ENCODE measurements at places on chromosomes 3 and 15.

- no peak for DNase-seq
These were observed 41.8 kb upstream of the PRSS50 start for GRCh38 chr3:46759239-46760167.

- no peak for DNase-seq
These were observed 175.9 kb downstream of the THRB start for GRCh38 chr3:24318677-24319287.

DNA sequence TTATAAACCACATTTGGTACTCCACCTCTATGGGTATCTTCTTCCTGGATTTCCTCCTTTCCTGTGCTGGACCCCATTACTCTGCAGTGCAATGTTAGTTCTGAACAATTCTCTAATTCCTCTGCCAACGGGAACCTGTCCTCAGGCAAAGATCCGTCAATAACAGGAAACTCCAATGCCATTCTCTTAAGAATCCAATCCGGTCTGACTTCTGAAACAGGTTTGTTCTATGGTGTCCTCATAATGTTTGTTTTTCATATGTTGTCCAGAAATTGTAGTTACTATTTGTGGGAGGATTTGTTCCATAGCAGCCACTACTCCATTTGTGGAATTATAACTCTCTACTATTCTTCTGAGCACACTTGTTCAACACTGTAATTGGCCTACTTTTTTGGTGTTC, 112.7 kb downstream of the TBL1XR1 start:
- DNase-seq: no peak

- no peak for DNase-seq
These were observed 14.2 kb upstream of the SLC6A6 start for GRCh38 chr3:14388201-14388600.

- peak; percentile 37 for DNase-seq
These were observed 1.3 kb downstream of the DNAH1 start for GRCh38 chr3:52317208-52318000.

- DNase-seq: no peak
These were observed at the start of gene AADAC for GRCh38 chr3:151813799-151814198. Gene AADAC (plus strand): TSS chr3:151814116. CDS start chr3:151814163, 47 bp downstream.

DNA sequence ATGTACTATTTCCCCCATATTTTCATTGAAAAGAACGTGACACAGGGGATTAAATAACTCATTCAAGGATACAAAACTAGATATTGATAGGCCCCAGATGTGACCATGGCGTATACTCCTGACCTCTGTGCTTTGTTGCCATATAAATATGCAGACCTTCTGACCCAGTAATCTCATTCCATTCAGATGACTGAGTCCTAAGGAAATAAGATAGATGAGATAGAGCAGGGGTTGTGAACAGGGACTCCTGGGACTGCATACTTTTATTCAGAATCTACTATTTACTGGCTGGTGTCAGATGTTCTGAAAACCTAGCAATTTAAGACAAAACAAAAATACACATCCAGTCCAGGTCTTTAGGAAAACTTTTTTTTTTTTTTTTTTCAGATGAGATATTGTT, 139.2 kb upstream of the MANF start:
- no peak for DNase-seq

DNA sequence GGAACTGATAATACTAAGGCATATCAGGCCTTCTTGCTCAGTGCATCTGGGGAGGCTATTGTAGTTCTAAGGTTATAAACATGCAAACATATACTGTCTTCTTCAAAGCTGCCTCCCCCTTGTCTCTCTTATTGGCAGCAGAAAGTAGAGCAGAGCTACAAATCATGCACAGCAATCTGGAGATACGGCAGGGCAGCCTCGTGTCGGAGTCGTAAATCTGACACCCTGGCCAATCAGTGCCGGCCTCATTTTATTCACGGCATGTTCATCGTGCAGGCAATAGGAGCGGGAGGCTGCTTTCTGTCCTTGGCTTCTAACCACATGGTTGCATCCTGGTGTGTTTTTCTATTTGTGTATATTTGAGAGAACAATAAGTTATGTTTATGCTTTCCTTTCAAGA, 300.2 kb upstream of the CNTN6 start:
- no peak for DNase-seq

DNA sequence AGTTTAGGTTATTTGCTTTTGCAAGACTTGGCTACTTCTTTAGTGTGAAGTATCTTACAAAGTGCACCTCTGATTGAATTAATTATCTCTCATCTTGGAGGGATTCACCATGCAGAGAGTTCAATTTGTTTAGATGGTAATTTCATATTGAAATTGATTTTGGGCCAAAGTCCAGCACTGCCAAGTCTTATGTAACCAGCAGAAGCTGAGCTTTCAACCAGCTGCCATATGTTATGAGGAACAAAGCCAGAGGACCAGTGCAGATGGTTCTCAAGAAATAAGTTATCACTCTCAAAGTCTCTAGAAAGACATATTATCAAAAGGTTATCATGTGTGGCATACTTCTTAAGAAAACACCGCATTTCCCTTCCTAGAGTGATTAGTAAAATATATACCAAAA, 29.0 kb downstream of the ABHD6 start:
- no peak for DNase-seq

GRCh38 chr3:148331081-148331846, 366.4 kb upstream of the AGTR1 start:
- no peak for DNase-seq

- DNase-seq: no peak
These were observed 15.1 kb upstream of the ARID3B start for GRCh38 chr15:74525945-74526344.

GRCh38 chr15:78241017-78241416, 6.7 kb upstream of the ACSBG1 start:
- peak; percentile 80 for DNase-seq

- DNase-seq: no peak
These were observed 809 bp downstream of the NDUFAF3 start for GRCh38 chr3:49022688-49023171.

GRCh38 chr15:93983526-93983925, 247.8 kb upstream of the MCTP2 start:
- no peak for DNase-seq

DNA sequence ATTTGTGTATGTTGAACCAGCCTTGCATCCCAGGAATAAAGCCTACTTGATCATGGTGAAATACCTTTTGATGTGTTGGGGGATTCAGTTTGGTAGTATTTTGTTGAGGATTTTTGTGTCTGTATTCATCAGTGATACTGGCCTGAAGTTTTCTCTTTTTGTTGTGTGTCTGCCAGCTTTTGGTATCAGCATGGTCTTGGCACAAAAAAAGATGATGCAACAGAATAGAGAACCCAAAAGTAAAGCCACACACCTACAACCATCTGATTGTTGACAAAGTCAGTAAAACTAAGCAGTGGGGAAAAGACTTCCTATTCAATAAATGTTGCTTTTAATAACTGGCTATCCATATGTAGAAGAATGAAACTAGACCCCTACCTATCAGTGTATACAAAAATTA, 77.6 kb downstream of the TCF12 start:
- no peak for DNase-seq

GRCh38 chr15:77064539-77065308, 6.2 kb downstream of the TSPAN3 start:
- DNase-seq: no peak

DNA sequence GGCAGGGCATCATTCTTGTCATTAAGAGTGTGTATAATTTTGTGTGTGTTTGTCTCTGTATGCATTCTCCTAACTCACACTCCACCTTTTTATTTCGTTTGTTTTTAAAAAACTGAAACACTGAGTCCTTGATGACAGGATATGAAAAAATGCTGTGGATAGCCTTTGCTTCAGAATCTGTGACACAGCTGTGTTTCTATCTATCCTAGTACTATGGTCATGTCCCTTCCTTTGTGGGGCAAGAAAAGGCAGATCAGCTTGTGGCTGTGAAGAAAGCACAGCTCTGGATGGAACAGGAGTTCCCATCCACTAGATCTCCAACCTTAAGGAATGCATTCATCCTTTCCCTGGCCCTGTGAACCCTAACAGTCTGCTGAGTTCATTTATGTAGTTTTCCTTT, 60.3 kb downstream of the OTOL1 start:
- DNase-seq: no peak

- DNase-seq: no peak
These were observed 42.8 kb upstream of the NSMCE3 start for GRCh38 chr15:29312387-29312786.

- no peak for DNase-seq
These were observed 64.1 kb upstream of the SLC6A1 start for GRCh38 chr3:10928407-10928960.

GRCh38 chr3:8278448-8278847, 223.2 kb upstream of the LMCD1 start:
- no peak for DNase-seq

- DNase-seq: no peak
These were observed 18.6 kb upstream of the AADAC start for GRCh38 chr3:151795276-151795675.

DNA sequence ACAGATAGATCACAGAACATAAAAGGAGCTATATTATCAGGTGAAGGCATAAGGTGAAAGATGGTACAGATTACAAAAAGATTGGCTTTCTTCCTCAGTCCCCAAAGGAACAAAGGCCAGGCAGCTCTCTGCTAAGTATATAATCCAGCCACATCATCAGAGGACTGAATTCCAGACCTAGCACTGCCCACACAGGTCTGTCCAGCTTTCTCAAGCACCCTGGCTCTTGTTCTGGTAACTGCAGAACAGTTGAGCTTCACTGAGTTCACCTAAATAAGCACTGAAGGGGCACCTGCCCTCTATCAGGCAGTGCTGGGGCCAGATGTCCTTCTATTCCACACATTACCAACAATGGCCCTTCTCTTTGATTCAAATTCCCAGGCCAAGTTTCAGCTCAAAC, 6.3 kb downstream of the DUOXA1 start:
- DNase-seq: no peak

DNA sequence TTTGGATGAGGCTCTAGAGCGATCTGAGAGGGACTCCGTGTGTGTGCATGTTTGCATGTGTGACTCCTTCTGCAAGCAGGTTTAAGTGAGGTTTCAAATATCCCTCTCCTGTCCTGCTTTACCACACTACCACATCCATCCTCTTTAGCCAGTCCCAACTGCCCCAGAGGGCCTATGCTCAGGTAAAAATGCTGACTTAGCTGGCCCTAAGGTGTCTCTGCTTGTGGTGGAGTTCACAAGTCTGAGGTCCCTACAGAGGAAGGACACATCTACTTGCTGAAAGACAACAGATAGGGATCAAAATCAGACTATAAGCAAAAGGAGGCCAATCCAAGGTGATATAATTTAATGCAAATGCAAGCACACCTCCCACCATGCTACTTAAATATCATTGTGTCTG, 87.2 kb downstream of the B3GNT5 start:
- no peak for DNase-seq

DNA sequence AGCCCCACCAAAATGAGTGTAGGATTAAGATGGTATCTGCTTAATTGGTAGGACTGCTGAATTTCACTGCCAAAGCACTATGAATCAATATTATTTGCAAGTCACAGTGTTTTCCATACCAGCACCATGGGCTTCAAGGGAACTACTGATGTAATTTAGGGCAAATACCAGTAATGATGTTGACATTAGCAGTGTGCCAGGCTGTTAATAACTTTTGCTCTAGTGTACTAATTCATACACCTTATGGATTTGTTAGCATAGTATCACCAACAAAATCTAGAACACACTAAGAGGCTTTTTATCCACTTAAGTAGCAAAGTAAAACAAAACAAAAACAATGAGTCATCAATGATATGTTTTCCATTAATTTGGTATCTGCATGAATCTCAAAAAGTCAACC, 888.2 kb downstream of the CADM2 start:
- DNase-seq: no peak

- no peak for DNase-seq
These were observed 960 bp downstream of the MFN1 start for GRCh38 chr3:179348325-179349013.

GRCh38 chr3:68424796-68425460, 507.4 kb downstream of the TAFA4 start:
- no peak for DNase-seq

DNA sequence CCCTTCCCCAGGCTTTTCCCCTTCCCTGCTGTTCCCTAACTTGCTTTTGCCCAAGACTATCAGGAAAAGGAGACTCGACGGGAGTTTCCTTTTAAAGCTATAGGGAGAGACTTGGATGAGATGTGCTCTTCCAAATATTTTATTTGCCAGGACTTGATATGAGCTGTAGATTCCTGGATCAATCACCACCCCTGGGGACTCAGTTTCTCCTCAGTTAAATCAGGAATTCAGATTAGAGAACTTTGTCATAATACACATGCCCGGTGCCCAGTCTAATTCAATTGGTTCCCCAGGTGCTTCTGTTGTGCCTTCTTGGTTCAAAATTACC, 46.6 kb downstream of the SMAD6 start:
- no peak for DNase-seq

GRCh38 chr15:78233496-78233895, 869 bp downstream of the ACSBG1 start:
- DNase-seq: no peak

DNA sequence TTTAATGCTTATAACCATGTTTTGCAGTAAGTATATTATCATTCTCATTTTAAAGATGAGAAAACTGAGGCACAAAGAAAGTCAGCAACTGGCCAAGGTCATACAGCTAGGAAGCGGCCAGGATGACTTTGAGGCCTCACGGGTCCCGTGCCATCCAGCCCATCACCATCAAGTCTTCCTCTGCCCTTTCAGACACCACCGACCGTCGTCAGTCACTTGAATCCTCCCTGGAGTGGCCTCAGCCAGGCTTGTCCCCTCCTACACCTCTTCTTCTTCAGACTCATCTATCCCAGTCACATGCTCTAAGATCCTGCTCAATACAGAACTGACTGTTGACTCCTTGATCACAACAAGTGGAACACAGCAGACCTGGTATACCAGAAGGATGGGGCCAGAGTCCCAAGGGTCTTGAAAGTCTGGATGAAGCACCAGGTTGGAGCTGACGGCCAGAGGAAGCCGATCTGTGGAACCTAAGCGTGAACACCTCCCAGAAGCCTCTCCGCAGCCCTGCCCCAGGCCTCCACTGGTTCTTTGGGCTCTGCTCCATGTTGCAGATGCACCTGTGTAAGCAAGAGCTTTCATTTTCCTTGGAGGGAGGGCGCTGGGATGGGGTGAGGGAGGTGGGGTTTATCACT, 22.1 kb downstream of the ITGA11 start:
- DNase-seq: no peak

DNA sequence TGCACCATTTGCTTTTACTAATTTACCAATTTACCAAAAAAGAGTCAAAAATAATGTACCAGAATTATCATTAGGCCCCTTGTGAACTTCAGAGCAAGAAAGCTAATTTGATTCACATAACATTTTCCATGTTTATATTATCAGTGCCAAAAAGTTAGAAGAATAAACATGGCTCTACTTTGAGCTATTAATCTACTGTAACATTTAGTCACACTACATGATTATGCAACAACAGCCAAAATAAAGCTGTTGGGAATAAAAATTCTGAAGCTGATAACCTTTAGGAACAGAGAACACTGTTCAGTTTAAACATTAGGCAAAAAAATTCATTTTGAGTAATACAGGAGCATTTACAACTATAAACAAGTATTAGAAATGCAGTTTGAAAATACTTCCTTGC, 63.6 kb downstream of the PROS1 start:
- DNase-seq: no peak

DNA sequence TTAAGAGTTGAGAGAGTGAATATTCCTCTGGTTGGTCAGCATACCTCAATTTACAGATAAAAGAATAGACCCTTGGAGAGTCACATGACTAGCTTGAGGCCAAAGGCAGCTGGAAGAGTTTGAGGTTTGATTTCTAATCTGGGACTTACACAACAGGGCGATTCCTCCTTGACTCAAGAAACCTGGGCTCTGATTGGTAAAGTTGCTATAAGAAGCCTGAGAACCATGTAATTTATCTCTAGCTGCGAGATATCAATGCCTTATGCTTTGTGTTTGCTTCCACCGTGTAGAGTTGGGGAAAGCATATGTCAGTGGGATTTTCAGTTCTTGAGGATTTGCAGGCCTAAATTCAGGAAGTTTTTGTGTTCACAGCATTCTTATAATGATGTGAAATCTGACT, 206.0 kb downstream of the KLHL25 start:
- no peak for DNase-seq
